Activated T-helper 1 cell treated with anti-CD3 and anti-CD28 coated beads, Interleukin-2, amount 50 U/mL, for 16 hours (primary cell): ENCODE measurements at places on chromosomes 2 and 18.

DNA sequence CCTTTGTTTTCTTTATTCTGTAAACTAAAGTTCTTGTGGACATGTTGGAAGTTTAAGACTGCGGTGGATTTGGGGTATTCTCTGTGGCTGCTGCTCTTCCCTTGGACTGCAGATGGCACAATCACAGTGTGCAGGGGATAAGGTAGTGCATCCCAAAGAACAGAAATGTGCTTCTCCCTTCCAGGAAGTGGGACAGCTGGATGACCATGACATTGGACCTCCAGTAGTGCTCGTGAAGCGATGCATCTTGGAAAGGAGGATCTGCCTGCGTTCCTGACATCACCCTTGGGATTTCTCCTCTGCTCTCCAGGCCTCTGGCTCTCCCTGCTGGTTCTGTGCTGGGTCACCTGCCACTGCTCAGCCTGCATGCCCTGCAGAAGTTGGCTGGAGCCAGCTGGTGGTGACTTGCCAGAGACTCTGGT, 109.9 kb downstream of the SLC4A3 start:
- DNase-seq = no peak

GRCh38 chr18:31101183-31102024, 817 bp downstream of the DSC2 start:
- DNase-seq = no peak

DNA sequence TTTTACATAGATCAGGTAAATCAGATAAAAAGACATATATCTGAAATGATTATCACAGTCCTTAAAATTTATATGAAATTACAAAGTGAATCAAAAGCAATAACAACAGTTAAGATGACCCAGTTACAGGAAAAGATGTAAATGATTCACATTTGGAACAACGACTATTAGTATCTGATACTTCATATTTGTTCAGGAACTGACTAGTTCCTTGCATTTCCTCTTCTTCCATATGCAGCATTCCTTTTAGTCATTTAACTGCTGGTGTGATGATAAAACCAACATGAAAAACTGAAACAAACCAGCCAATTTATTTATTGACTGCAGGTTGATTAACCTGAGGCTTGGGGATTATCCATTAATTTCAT, 75.2 kb downstream of the RBMS1 start:
- DNase-seq = no peak

DNA sequence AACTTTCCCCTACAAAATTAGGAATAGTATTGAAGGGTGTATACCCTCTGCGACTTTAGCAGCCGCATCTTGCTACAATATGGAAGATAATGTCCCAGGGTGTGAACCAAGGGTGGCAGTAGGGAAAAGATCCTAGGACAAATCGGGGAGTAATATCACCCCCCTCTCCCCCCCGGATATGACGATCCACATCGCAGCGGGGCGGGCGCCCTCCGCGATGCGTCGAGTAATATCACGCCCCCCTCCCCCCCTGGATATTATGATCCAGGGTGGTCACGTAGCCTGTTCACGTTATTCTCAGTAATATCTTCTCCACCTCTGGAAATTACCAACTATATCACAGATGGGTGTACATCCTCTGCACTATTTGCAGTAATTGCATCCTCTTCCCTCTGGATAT, 82.9 kb downstream of the DAPL1 start:
- DNase-seq = no peak

DNA sequence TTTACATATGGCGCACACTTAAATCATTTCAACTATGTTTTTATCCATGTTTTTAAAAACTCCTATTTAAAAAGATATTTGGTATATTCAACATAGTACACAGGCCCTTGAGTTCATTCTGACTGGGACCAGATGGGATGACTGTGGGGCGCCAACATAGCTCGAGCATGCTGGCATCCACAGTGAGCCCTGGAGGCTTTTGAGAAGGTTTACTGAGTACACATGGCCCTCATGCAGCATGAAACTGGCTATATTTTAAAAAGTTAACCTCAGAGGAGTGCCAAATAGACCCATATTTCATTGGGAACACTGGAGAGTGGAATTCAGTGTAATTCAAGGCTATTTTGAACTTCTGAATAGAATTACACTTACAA, 83.6 kb downstream of the CCDC85A start:
- no peak for DNase-seq

GRCh38 chr2:23690421-23691105, 236.4 kb downstream of the ATAD2B start:
- DNase-seq = no peak

- no peak for DNase-seq
Observed at GRCh38 chr2:31380243-31380642, 34.3 kb downstream of the XDH start.

DNA sequence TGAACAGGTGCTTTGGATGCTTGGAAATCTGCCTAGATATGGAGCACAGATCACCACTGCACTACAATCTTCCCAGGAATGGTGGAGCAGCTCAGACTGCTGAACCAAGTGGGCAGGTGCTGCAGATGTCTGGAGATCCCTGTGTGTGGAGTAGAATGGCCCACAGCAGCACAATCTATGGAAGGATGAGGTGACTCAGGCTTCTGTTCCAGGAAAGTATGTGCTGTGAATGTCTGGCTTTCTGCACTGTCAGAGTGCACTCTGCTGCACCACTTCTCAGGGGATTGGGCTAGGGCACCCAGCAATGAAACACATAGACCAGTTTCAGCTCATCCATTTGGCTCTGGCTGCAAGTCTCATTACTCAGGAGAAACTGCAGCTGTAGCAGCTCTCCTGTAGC, 865.4 kb upstream of the NXPH2 start:
- no peak for DNase-seq

DNA sequence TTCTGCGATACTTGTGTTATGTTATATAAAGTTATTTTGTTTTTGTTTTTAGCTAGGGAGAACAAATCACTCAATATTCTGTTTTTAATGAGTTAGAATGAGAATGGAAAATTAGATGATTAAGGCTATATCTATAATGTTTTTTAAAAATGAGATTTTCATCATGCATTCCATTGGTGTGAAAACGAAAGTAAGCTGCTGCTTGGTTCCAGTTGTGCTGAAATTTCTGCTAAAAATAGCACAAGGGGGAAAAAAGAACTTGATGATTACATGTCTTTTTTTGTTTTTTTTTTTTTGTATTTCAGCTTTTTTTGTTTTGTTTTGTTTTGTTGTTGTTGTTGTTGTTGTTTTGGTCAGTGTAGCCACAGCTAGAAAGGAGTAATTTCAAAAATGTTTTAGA, 242.6 kb upstream of the KCNJ3 start:
- DNase-seq = no peak

- no peak for DNase-seq
Observed at GRCh38 chr2:11562011-11562410, 28.2 kb downstream of the GREB1 start.
